ENCODE measurements at places on chromosomes 2 and 18. TPM values are rescaled to one million over a fixed set of nuclear protein-coding genes. Genes with fewer than 3 reads are reported as not detected.

The IL36A gene
- total RNA-seq: not detected

DNA sequence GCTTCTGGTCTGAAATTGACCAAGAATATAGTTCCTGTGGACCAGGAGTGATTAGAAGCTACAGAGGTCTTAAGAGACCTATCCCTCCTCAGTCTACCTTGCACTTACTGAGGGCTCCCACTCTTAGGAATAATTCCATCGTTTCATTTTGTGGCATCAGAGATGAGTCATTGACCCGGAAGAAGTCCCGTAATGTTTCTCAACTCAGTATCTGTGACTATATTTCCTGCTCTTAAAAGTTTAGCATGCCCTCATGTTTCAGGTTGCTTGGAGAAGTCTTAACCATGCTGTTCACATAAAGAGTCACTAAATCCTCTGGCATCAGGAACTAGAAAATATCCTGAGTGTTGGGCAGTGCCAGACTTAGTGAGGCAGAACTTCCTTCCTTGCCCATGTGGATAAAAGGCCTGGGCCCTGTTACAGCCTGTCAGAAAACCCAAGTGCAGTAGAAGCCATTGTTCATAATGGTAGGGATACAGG lies at the start of gene IL36A:
Gene IL36A (plus strand): TSS at position 430 of the 480 bp plus-strand sequence. CDS start 413 bp downstream, outside the sequence.
- peaks cover 5% of the 10 kb centered on the region for H3K4me1 ChIP-seq
- DNase-seq: no peak
- H3K4me3 ChIP-seq: no peak within 1 kb of the TSS
- H3K36me3 ChIP-seq: peaks cover 12% of the 10 kb centered on the region
- no peak within 1 kb of the TSS for H3K27ac ChIP-seq

The MROH2A gene
- not detected for total RNA-seq

DNA sequence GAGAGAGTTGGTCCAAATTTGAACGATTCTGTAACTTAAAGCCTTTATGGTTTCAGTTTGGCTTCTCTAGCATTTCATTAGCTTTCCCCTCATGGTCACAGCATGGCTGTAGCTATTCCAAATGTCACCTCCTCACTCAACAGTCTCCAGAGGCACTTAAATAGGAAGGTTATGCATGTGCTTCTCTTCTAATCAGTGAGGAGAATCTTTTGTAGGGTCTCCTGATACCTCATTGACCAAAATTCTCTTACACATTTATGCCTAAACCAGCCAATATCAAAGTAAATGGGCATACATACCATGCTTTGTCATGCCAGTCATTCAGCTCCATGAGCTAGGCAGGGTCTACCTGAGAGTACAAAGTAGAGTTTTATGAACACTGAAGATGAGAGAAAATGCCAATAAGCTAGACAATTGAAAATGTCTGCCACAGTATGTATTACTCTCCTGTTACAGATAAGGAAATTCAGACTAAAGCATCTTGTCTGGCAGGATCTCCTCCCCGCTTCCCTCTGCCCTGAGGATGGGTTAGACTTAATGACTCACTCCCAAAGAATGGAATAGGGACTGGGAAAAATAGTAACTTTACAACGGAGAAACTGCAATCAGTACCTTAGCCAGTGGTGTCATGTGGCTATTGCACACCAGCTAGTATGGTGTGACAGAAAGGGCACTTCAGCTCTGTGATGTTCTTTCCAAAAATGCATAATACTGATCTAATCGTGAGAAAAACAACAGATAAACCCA lies 15.4 kb downstream of the DSG2 start:
- H3K36me3 ChIP-seq: no peaks in the 10 kb centered on the region
- no peaks in the 10 kb centered on the region for H3K27me3 ChIP-seq
- DNase-seq: no peak
- H3K27ac ChIP-seq: no peak overlapping the region

DNA sequence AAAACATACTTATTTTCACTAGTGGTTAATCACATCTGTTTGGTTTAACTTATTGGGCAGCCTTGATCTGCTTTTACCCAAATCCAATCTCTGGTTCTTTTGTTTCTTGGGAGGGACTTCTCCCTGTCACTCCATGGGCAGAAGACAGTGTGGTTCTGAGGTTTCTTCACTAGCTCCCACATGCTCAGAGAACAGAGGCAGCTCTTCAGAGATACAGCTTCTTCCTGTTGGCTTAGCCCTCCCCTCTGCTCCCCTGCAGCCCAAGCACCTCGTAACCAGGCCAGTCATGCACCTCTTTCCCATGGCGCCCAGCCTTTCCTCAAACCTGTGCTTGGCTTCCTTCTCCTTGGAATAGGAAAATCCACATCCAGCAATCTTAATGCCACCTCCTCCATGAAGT lies 32.8 kb downstream of the SLC9A2 start:
- H3K27me3 ChIP-seq: peaks cover 31% of the 10 kb centered on the region
- DNase-seq: no peak
- H3K27ac ChIP-seq: no peak overlapping the region
- H3K36me3 ChIP-seq: no peaks in the 10 kb centered on the region
- peaks cover 4% of the 10 kb centered on the region for H3K4me1 ChIP-seq
- H3K4me3 ChIP-seq: no peak overlapping the region

- no peaks in the 10 kb centered on the region for H3K4me1 ChIP-seq
- H3K27me3 ChIP-seq: no peaks in the 10 kb centered on the region
- H3K4me3 ChIP-seq: no peak overlapping the region
- DNase-seq: no peak
- H3K36me3 ChIP-seq: no peaks in the 10 kb centered on the region
Measured at GRCh38 chr2:13413989-13414388, 697.3 kb downstream of the TRIB2 start.

The ACADL gene
- not detected for total RNA-seq

DNA sequence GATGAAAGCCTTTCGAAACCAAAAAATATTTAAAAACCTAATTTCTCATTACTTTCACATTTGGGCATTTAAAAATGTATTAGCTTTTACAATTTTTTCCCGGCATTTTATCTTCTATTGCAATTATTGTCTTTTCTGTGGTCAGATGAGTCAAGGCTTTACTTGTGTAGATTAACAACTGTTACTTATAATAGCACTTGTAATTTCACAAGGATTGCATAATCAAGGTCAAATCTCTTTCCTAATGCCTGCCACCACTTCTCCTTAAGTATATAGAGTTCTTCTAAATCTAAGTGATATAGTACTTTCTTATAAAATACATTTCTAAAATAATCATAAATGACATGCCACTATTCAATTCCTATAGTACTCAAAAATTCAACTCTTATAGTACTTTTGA lies 67.2 kb downstream of the SLC8A1 start:
- no peak overlapping the region for H3K27ac ChIP-seq
- H3K36me3 ChIP-seq: peaks cover 3% of the 10 kb centered on the region
- no peak overlapping the region for H3K4me3 ChIP-seq
- H3K27me3 ChIP-seq: no peaks in the 10 kb centered on the region
- H3K4me1 ChIP-seq: no peaks in the 10 kb centered on the region
- DNase-seq: no peak

GRCh38 chr2:138223319-138223718 lies 259.0 kb downstream of the HNMT start:
- H3K27ac ChIP-seq: no peak overlapping the region
- H3K4me3 ChIP-seq: no peak overlapping the region
- no peaks in the 10 kb centered on the region for H3K36me3 ChIP-seq
- no peaks in the 10 kb centered on the region for H3K27me3 ChIP-seq

The C2orf81 gene
- total RNA-seq: 3.7 TPM

GRCh38 chr2:42725657-42726056 lies 38.3 kb downstream of the OXER1 start:
- no peak for DNase-seq
- H3K27me3 ChIP-seq: no peaks in the 10 kb centered on the region
- H3K36me3 ChIP-seq: peaks cover 19% of the 10 kb centered on the region
- H3K27ac ChIP-seq: no peak overlapping the region

Measured in activated T-cell treated with anti-CD3 and anti-CD28 coated beads, Interleukin-2, amount 50 U/mL, for 72 hours (primary cell).